ENCODE measurements at places on chromosomes 7 and 10.

GRCh38 chr7:54546081-54546985 is 4.2 kb downstream of the VSTM2A start:
- DNase-seq = no peak

GRCh38 chr7:149770728-149771636 is 2.4 kb downstream of the ZNF467 start:
- no peak for DNase-seq

- DNase-seq = no peak
These were observed 24.0 kb upstream of the PAPSS2 start for GRCh38 chr10:87635498-87636312.

DNA sequence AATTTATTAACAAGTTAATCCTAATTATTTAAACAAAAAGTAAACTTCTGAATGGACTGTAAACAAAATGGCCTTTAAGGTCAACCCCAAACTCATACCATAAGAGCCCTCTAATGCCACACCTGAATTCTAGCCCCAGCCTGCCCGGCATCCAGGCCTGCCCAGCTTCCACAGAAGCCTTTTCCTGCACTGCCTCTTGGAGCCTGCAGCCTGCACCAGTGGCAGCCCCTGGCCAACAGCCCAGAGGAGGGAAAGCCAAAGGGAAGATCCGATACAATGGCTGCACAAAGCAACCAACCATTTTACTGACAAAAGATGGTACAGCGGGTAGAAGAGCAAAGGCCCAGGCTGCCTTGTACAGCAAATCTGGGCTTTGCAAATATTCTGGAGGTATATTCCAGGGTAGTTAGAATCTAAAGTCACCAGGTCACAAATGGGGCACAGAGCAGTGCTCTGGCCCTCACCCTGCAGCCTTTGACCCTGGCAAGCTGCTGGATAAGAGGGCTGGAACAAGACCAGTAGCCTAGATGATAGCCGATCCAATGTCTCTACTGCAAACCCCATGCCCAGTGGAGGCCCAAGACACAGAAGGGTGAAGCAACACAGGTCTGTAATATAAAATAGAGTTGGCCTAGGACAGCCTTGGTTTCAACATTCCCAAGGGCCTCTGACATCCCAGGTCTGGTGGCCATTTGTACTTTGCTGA is 12.5 kb upstream of the CH25H start:
- no peak for DNase-seq

GRCh38 chr10:84374455-84374854 is 46.1 kb downstream of the CCSER2 start:
- no peak for DNase-seq

DNA sequence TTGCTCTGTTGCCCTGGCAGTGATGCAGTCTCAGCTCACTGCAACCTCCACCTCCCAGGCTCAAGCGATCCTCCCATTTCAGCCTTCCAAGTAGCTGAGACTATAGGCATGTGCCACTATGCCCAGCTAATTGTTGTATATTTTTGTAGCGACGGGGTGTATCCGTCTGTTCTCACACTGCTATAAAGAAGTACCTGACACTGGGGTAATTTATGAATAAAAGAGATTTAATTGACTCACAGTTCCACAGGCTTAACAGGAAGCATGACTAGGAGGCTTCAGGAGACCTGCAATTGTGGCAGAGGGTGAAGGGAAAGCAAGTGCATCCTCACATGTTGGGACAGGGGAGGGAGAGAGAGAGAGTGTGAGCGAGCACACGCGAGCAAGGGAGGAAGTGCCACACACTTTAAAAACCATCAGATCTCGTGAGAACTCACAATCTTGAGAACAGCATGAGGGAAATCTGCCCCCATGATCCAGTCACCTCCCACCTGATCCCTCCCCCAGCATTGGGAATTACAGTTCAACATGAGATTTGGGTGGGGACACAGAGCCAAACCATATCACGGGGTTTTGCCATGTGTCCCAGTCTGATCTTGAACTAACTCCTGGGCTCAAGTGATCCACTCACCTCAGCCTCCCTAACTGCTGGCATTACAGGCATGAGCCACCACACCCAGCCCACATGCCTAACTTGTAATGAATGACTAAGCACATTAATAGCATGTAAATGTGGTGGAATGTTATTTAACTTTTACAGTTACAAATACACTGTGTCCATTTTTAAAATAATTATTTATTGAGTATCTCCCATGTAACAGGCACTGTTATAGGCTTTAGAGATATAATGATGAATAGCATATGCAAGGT is 65.5 kb downstream of the RALA start:
- DNase-seq = no peak

DNA sequence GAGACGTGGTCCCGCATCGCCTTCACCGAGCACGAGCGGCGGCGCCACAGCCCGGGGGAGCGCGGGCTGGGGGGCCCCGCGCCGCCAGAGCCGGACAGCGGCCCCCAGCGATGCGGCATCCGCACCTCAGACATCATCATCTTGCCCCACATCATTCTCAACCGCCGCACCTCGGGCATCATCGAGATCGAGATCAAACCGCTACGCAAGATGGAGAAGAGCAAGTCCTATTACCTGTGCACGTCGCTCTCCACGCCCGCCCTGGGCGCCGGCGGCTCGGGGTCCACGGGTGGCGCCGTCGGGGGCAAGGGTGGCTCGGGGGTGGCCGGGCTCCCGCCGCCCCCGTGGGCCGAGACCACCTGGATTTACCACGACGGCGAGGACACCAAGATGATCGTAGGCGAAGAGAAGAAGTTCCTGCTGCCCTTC is 737 bp downstream of the CNNM2 start:
- DNase-seq = no peak

DNA sequence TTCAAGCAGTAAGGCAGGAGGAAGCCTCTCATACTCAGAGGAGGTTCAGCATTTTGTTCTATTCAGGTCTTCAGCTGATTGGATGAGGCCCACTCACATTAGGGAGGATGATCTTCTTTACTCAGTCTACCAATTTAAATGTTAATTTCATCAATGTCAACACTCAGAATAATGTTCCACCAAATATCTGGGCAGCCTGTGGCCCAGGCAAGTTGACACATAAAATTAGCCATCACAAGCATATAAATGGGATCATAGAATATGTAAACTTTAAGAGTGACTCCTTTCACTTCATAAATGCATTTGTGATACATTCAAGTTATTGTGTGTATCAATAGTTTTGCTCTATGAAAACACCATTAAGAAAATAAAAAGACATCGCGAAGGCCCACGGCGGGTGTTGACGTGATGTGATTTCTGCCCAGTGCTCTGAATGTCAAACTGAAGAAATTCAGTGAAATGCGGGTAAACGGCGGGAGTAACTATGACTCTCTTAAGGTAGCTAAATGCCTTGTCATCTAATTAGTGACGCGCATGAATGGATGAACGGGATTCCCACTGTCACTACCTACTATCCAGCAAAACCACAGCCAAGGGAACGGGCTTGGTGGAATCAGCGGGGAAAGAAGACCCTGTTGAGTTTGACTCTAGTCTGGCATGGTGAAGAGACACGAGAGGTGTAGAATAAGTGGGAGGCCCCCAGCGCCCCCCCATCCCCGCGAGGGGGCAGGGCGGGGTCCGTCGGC is 536.1 kb upstream of the AUTS2 start:
- no peak for DNase-seq
